ENCODE measurements at places on chromosomes 2 and 18.

- no peak for DNase-seq
Measured at GRCh38 chr2:192151853-192152252, 42.9 kb downstream of the TMEFF2 start.

DNA sequence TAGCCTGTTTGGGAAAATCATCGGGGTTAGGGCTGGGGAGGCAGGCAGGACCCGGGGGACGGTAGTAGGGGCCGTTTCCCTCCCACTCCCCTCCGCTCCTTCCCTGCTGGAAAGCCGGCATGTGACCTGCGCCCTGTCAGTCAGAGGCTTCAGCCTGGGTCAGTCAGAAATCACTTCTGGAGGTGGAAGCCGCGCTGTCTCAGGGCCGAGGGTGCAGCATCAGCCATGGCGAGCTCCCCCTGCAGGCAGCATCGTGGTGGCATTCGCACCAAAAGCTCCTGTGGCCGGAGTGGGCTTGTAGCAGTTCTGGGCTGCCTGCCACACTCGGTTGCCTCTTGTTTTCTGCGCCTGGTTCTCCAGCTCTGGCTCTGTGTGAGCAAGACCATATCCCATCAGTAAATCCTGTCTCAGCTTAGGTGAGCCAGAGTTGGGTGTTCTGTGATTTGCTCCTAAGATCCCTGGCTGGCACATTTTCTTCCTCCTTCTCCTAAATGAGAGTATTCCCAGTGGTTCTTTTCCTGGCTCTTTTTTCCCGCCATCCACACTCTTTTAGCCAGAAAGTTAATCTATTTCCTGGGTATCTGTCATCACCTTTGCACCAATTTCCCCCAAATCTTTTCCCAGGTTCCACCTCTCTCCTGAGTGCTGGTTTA lies 123.9 kb upstream of the CD302 start:
- DNase-seq: peak; percentile 56

DNA sequence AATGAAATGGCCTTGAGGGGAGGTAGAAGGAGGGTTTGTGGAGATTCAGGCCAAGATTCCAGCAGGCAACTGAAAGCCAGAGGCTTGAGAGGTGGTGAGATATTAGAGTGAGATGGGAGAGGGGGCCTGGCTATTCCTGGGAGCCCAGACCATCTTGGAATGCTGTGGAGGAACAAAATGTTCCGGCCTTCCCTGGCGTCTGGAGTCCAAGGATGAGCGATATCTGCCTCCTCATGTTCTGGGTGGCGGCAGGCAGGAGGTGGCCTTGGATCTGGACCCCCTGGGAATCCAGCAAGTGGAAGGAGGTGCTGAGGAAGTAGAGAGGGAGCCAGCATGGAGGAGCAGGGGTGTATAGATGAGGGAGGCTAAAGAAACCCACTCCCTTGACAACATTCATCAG lies 335.9 kb downstream of the CYP26B1 start:
- DNase-seq: no peak

DNA sequence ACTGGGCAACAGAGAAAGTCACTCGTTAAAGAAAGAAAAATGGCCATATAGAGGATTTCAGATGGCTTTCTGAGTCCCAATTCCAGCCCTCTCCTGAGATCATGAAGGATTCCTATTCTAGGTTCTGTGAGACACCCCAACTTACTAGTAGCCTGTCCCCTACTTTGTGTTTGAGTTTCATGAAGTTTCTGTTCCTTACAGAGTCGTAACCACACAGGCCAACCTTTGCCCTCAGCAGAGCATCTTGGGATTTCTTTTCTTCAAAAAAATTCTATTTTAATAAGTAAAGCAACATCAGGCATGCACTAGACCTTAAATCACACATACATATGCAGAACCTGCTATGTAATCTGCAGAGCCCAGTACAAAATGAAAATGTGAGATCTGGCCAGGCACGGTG lies 30.4 kb downstream of the TMEM247 start:
- DNase-seq: no peak

DNA sequence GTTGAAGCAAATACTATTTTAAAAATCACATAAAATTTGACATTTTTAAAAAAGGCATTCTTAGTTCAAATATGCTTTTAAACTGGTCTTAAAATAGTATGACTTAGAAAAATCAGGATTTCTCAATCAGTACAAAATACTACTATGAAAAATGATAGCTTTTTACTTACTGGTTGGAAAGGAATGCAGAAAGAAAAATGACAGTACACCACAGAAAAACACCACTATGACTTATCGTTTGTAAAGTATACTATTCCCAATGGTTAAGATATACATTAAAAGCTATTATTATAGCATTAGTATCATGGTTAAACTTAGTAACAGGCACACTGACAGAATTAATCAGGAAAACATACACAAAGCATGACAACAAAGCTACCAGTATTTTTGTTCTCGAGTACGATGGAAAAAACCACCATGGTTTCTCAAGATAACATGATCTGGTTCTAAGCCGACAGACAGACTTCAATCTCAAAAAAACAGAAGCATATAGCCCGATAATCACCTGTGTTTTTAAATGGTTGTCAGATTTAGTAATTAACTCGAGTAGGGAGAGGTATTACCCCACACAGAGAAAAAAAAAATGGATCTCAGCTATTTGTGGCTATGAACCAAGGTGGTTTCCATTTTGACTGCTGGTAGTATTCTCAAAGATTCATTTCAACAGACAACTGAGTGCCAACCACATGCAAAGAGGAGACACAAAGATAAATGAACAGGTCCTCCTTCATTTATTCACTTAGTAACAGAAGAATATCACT lies 39.1 kb downstream of the CUL3 start:
- DNase-seq: no peak

- DNase-seq: no peak
Measured at GRCh38 chr2:36338827-36339145, 16.8 kb upstream of the CRIM1 start.

GRCh38 chr2:181341855-181342600 lies 115.2 kb upstream of the ITGA4 start:
- no peak for DNase-seq

- no peak for DNase-seq
Measured at GRCh38 chr2:197626965-197627625, 48.3 kb downstream of the RFTN2 start.

- DNase-seq: no peak
Measured at GRCh38 chr2:80547344-80547743, 242.8 kb upstream of the LRRTM1 start.

DNA sequence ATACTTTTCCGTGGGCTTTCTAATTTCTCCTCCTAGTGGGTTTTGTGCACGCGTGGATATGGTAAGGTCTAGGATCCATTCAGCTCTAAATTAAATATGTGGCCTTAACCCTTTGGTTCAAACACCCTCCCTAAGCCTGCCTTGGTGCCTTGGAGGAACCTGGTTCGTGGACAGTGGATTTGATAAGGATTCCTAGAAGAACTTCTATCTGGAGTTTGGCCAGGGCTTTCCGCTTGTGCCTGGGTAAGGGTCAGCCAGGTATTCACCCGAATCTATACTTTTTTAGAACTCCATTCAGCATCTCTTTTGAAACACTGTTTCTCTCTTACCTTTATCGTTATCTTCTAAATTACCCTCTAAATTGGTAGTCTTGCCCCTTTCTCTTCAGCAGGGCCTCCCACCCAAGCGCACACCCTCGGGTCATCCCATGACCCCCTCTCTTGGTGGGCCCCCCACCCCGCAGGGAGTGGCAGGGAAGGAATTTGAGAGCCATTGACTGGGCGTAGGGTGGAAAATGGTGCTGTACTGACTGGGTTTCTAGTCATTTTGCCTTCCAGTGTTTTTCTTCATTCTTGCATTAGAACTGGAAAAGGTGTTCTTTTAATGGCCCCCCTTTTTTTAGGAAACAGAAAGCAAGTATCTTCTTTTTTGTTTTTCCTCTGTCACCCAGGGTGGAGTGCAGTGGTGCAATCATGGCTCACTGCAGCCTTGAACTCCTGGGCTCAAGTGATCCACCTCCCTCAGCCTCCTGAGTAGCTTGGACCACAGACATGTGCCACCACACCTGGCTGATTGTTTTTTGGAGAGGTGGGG lies 1.8 kb downstream of the SOCS6 start:
- no peak for DNase-seq

- DNase-seq: no peak
Measured at GRCh38 chr2:233839447-233839820, 14.9 kb downstream of the HJURP start.

DNA sequence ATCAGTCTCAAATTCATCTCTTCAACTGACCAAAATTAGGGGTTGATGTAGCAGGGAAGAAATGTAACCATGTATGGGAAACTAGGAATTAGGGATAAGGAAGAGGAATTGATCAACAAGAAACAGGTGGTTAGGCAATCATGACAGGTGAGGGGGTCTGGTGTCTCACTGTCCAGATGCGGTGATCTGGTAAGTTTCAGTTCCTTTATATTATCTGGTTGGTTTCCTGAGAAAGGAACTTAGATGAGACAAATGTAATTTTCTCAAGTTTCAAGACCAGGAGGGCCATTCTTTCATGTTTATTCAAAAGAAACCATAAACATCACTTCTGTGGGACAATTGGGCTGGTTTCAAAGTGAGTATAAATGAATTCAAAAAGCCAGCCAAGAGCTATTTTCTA lies 306.2 kb upstream of the KCNJ3 start:
- no peak for DNase-seq

DNA sequence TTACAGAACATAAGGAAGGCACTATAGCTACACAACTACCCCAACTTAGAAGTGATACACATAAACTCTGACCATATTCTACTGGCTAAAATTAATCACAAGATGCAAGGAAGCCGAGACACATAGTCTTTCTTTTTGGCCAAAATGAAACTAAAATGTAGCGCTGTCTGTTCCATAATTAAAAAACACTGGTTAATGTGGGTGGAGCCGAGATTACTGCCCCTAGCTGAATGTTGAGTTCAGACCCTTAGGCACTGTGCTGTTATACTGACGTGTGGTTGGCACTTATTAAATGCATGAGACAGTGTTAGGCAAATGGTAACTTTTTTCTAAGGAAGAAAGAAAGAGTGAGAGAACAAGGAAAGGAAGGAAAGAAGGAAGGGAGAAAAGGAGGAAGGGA lies 254.6 kb upstream of the RND3 start:
- DNase-seq: no peak

DNA sequence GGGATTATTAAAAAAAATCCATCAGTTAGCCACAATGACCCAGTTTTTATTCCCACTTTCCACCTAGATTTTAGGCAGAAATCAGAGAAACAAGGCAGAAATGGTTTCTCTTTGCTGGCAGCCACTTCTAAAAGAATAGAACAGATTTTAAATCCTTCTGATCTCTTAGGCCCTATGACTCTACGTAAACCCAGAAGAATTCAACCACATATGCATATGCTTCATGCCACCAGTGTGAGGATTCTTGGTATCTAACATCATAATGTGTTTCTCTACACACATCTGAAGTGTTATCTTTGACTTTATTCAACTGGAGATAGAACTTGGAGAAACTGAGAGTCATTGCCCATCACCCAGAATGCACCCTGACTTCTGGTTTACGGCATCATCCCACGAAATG lies 128.7 kb upstream of the TANK start:
- DNase-seq: no peak

DNA sequence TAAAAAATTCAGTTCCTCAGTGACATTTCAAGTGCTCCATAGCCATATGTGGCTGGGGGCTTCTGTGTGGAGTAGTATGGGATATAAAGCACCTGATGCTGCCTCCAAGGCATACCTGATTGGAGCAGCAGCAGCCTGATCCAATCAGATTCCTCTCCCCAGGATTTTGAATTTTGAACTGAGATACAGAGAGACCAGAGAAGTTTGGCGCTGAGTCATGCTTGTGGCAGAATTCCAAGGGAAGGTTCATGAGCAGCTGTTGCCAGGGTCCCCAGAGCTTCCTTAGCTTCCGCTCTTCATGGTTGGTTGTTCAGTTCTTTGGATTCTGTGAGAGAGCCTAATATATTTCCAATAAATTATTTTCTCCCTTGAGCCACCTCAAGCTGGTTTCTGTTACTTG lies 29.0 kb upstream of the CFAP36 start:
- DNase-seq: no peak

GRCh38 chr18:58861861-58862301 lies 2.8 kb upstream of the ZNF532 start:
- DNase-seq: no peak

GRCh38 chr18:57920036-57920435 lies 116.9 kb upstream of the ATP8B1 start:
- no peak for DNase-seq

GRCh38 chr18:78857314-78858150 lies 122.1 kb upstream of the SALL3 start:
- DNase-seq: no peak

Measured in stimulated activated CD8-positive, alpha-beta memory T cell treated with anti-CD3 and anti-CD28 coated beads, Interleukin-15, amount 100 ng/mL, for 24 hours (primary cell).